ENCODE measurements at places on chromosomes 1 and 21. TPM values are rescaled to one million over a fixed set of nuclear protein-coding genes. Genes with fewer than 3 reads are reported as not detected.

DNA sequence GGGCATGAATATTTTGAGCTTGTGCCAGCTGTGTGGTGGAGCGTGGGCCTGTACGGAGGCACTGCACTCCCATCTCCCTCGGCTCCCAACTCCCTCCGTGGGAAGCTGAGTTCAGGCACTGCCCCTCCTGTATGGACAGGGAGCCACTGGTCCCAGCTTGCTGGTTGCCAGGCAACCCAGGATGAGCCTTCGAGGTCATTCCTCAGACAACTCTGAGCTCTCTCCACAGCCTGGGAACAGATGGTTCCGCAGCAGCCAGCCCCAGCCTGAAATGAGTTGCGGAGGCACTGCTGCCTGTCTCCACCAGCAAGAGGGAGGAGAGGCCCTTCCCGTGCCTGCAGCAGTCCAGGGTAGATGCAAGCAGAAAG is 58.4 kb upstream of the TENT5B start:
- no peak for DNase-seq

DNA sequence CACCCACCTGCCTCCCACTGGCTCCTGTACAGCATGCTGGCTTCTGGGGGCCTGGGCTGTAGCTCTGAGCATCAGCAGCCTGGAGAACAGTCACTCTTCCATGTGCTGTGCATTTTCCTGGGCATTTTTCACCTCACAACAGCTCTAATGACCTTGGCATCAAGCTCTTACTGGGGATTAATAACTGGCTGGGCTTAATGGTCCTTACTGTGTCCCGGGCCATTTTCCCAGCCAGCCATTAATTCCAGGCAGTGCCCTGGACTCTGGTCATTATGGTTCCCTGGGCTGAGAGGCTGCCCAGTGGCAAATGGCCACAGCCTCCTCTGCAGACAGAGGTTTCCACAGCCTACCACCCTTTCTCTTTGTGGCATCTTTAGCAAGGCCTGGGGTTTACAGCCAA is 171.8 kb downstream of the ST6GALNAC5 start:
- DNase-seq, result no peak

GRCh38 chr1:208808301-208808700 is 564.1 kb upstream of the PLXNA2 start:
- DNase-seq, result no peak

VWA5B1 gene
- total RNA-seq, result 0.14 TPM

DNA sequence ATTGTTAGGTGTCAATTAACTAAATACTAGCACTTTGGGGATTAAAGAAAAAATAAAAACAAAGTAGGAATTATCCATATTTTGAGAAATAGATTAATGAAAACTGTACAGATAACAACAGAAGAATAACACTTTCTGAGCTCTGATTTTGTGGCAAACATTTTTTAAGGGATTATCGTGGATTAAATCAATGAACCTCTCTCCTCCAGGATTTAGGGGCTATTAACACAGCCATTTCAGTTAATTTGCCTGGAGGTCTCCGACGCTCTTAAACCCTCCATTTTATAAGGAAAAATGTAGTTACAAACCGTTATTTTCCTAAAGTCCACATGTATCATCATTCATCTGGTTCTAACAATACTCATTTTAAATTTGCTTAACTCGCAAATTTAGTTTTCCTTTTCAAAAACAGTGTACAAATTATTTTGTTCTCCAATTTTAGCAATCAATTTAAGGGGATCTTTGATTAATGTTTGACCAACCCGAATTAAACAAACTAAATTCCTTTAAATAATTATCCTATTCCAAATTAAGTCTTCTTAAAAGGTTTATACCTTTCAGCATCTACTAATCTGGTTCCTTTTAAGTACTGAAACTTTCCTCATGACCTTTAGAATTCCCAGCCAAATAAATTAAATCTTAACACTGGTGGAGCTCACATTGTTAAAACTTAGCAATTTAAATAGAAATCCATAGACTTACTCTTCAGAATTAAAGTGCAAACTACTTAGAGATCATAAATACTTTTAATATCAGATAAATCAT is 30.7 kb upstream of the RNF187 start:
- DNase-seq, result no peak

- DNase-seq, result no peak
Observed at GRCh38 chr1:221994939-221995338, 253.1 kb upstream of the DUSP10 start.

S100A4 gene
- total RNA-seq, result 2.7 TPM

DNA sequence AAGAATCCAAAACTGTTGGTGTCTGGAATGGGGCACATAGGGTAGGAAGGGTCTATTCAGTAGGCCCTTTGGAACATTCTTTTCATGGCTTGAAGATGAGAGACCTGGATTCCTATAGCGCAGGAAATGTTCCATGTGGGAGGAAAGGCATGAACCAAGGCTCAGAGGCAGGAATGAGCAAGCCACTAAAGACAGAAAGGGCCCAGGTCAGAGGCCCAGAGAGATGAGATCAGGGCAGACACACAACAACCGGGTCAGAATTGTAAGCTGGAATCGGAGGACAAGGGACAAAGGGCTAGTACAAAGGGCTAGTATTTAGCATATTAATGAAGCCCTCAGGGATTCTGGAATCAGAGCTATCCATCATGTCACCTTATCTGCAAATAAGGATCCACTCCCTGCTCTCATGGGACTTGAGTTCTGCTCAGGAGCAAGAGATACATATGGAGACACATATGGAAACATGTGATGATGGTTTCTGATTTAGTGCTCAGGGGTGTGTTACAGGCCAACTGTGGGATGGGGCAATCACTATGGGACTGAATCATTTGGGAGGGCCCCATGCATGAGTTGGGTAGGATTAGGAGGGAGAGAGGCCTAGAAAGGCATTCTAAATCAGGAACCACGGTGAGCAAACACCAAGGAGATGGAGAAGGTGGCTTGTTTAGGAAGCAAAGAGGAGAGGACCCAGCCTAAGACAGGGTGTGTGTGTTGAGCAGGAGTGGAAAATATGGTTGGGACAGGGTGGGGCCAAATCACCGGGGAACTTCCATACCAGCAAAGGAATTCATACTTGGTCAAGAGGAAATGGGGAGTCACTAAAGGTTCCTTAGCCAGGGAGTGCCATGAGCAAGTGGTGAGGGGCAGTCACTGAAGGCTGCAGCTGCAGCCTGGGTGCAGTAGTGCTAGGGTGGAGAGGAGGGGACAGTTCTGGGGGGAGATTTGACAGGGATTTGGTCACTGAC is 8.6 kb downstream of the NECTIN4 start:
- DNase-seq, result no peak

DNA sequence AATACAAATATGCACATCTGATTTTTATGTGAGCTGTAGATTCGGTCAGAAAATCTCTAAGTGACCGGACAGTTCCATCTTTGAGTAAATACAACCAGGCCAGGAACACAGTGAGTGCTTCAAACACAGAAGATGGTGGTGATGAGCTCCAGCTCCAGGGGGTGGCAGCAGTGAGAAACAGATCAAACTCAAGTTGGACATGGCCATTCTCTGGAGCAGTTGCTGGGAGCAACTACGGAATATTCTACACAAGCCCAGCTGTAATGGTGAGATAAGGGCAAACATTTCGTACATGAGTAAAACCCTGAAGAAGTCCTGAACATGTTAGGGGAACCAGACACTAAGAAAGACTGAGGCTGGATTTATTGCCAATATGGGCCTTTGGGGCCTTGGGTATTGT is 100.7 kb downstream of the BARHL2 start:
- no peak for DNase-seq

GRCh38 chr1:160342526-160342925 is 524 bp downstream of the COPA start:
- no peak for DNase-seq

FAM229A gene
- total RNA-seq, result 3.4 TPM

TMEM82 gene
- not detected for total RNA-seq

DNA sequence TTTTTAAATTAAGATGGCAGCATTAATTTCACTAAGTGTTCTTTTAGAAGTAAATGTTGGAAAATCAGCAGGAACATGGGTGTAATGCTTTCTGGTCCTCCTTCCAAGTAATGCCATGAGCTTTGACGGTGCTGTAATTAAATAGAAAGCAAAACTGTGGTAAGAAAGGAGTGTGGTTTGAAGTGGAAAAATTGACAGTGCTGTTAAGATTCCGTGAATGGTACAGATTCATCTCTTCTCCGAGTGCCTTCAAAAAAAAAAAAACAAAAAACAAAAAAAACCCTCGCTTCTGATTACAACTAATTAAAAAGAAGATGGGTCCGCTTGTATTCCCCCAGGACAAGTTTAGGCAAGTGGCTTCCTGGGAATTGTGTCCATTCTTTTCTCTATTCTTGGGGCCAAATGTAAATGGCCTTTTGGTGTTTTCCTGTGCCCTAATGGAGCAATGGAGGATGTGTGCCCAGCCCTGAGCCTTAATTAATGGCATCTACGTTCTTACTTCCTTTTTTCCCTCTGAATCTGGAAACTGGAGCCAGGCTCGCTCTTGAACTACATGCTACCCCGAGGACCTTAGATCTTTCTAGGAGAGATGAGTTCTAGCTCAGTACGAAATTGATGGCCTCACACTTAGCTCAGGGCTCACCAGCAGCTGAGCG is 5.1 kb downstream of the LMO4 start:
- DNase-seq, result no peak

GRCh38 chr1:90879281-90879680 is 142.6 kb downstream of the ZNF644 start:
- no peak for DNase-seq

GRCh38 chr1:112904071-112904830 is 51.7 kb downstream of the SLC16A1 start:
- DNase-seq, result no peak

GRCh38 chr1:102833151-102833550 is 275.2 kb downstream of the COL11A1 start:
- no peak for DNase-seq

AGMAT gene
- 0.96 TPM for total RNA-seq

IFNLR1 gene
- total RNA-seq, result 8.6 TPM

PRKAA2 gene
- 6.5 TPM for total RNA-seq

- no peak for DNase-seq
Observed at GRCh38 chr1:61518670-61519400, 206.1 kb downstream of the TM2D1 start.

OR2T2 gene
- total RNA-seq, result not detected

GRCh38 chr1:208864366-208864965 is 620.3 kb upstream of the PLXNA2 start:
- DNase-seq, result no peak

DNA sequence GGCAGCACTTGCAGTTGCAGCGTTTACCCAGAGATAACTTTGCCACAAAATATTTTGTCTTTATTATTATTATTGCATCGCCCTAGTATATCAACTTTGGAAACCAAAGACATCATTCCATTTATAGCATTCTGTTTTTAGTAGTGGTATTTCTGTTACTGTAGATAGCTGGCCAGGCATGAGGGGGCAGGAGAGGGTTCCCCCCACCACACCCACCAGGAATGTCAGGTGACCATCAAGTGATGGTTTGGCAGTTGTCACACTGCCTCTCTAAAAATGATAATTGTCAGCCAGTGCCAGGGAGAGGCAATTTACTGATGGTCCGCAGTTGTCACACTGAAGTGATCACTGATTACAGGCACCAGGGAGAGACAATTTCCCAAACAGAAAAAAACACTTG is 135.6 kb downstream of the TSEN15 start:
- no peak for DNase-seq

DNA sequence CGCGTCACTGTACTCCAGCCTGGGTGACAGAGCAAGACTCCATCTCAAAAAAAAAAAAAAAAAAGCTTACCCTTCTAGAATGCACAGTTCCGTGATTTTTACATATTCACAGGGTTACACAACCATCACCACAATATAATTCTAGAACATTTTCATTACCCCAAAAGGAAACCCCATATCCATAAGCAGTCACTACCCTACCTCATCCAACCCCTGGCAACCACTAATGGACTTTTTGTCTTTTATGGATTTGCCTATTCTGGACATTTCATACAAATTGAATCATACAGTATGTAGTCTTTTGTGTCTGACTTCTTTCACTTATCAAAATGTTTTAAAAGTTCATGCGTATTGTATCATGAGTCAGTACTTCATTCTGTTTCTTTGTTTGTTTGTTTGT is 22.8 kb downstream of the SYF2 start:
- DNase-seq, result no peak

DNA sequence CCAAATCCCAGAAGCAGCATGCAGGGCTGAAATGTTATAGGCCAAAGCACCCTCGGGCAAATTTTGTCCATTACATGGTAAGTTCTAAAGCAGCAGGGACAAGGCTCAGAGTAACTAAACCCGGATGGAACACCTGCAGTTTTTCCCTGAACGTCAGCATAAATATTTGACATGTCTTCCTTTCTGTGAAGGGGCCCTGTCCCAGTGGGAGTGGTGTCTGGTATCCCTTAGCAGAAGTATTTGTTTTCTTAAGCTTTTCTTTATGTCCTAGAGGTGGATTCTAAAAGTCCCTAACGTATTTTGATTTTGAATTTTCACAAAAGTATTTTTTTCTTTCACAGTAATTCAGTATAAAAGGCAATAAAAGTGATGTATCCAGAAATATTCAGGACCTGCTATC is 223.9 kb downstream of the ST6GALNAC3 start:
- DNase-seq, result no peak

DNA sequence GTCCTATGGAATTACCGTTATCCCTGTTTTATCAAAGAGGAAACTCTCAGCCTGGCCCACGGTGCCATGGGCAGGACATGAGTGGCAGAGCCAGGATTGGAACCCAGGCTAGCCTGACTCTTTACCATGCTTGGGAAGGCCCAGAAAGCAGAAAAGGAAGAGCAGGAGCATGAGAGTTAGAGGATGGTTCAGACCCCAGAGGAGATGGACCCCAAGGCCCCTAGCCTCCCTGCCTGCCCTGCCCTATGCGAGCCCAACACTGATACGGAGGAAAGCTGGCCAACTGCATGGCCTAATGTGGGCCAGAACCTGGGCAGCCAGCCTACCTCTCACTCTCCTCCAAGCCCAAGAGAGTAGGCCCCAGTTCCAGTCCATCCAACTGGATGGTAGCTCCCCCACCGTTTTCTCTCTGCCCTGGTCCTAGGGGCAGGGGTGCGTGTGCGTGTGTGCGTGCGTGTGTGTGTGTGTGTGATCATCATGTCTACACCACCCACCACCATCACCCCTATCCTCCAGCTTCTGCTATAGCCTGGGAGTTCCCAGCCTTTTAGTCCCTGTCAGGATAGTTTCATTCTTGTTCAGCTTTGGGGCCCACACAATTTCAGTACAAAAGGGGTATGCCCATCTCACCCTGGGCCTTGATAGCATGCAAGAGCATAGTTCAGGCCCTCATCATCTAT is 15.4 kb upstream of the MEX3A start:
- DNase-seq, result no peak

DNA sequence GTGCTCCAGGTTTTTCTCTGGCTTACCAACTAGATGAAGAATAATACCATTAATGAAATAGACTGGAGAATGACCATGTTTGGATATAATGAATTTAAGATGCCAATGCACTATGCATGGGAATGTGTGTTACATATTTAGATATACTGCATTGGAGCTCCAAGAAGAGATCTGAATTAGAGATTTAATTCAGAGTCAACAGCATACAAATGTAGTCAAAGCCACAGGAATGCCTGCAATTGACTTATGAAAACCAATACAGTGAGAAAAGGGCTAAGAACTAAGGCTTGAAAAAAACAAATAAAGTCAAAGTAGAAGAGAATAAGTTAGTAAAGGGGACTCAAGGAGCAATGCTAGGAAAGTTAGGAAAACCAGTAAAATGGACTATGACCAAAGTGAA is 59.1 kb downstream of the USP24 start:
- DNase-seq, result no peak

GRCh38 chr21:14116080-14116481 is 94.7 kb downstream of the LIPI start:
- DNase-seq, result no peak

- no peak for DNase-seq
Observed at GRCh38 chr21:41726970-41727783, 39.7 kb downstream of the RIPK4 start.

GRCh38 chr1:2109581-2110021 is 59.4 kb downstream of the PRKCZ start:
- no peak for DNase-seq
